ENCODE measurements at places on chromosomes 6 and 20. TPM values are rescaled to one million over a fixed set of nuclear protein-coding genes. Genes with fewer than 3 reads are reported as not detected.

REM1 gene
- polyA plus RNA-seq: 4.8 TPM

KHDC1L gene
- polyA plus RNA-seq: not detected

DNA sequence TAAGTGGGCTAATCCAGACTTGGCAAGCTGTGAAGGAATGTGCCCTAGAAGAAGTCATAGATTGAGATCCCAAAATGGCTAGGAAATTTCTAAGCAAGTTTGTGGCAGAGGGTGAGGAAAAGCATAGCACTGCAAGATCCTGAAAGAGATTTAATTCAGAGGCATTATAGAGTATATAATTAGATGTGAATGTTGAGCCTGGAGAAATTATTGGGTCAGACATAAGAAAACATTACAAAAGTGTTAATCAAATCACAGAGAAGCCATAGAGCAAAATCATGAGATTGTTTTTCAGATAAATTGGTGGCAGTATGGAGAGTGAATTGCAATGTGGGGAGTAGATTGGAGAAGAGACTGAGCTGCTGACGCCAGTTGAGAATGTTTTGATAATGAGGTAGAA is 90.0 kb downstream of the CD2AP start:
- no peak for DNase-seq

SLC2A10 gene
- polyA plus RNA-seq: 12.0 TPM

DNA sequence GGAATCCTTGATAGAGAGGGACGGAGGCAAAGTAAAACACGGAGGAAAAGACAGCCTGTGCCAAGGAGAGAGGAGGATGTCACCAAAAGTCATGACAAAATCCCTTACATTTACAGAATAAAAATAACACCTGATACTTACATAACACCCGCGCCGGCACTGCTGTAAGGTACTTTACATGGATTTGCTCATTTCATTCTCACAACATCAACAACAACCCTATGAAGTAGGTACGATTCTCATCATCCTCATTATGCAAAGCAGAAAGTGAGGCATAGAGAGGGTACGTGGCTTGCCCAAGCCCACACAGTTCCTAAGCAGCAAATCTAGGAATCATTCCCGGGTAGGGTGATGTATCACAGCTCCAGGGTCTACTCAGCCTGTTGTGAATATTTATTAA is 67.6 kb upstream of the NFATC2 start:
- DNase-seq: no peak

DNA sequence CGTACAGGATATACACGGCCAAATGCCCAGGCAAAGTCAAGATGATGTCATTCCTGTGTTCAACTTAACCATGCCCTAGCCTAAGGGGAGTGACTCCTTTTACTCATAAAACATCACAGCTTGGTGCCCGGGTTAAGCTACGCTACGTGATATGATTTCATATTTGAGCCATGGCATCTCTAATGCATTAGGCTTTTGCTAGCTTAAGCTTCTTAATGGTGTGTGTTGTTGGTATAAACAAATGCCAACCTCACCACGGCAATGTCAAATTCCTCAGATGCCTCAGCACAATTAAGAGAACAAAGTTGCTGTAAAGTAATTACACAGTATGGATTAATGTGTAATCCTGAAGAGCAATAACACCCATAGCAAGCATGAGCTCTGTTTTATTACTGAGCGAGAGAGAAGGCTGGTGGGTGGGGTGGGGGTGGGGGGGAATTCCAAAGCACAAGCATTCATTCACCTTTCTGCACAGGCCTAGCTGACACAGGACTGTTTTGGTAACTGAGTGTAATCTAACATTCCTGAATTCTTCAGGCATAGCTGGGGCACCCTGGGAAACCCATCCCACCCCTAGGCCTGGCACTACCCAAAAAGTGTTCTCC is 44.7 kb upstream of the CNKSR3 start:
- DNase-seq: no peak

ECT2L gene
- polyA plus RNA-seq: 0.05 TPM

DNA sequence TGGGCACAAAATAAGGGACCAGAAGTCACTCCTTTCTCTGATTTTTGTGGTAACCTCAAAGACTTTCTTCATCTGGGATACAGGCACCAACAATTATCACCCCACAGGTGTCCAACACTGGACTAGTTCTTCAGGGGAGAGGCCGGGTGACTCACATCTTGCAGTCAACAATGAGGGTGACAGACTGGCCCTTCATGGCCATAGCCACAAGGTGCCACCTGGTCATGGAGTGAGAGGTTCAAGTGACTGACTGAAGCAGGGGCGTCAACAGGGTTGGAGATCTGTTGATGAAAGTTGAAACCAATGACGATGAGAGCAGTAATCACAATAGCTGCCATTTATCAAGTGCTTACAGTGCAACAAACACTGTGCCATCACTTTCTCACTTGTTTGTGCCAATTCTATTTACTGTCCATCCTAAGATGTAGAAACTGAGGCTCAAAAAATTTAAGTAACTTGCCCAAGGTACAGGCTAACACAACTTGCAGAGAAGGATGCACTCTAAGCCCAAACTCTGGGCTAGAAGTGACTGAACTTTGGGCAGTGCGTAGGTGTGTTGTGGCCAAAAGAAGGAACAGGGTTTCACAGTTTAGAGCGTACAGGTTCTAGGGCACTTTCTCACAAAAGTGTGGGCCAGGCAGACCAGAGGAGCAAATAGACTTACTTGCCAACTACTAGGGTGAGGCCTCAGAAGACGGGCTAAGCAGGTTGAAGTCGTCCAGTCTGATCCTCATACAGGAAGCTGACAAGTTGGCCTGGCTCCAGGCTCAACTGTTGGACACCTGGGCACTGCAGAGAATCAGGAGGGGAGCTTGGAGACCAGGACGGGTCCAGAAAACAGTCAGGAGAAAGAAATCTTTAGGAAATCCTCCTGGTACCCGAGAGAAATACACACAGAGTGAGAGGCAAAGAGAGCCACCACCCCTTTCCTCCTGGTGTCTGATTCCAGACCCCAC is 30.4 kb downstream of the HLA-DPB1 start:
- DNase-seq: no peak

DNA sequence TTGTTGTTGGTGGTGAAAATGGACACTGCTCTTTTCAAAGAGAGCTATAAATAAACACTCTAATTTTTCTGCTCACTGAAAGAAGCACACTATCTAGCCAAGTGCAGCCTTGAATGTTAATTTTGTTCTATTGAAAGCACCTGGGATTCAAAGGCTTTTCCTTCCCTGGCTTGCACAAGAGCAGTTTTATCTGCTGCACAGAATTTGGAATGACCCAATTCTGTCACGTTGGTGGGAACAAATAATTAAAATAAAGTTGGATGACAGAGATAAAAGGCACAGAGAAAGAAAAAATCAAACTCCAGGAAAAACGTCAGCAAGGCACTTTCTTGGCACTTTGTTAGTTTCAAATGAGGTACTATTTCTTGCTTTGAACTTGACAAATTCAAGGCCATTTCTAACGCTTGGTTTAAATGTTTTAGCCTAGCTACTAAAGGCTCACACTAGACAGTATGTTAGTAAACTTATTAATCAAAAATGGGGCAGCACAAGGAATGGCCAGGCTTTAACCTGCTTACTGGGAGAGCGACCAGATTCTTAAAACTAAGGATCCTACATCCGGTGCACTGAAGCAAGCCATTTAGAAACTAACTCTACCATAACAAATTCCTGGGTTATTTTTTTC is 145.5 kb upstream of the ARG1 start:
- DNase-seq: no peak

GRCh38 chr6:131733376-131734016 is 22.7 kb upstream of the CTAGE9 start:
- no peak for DNase-seq

DNA sequence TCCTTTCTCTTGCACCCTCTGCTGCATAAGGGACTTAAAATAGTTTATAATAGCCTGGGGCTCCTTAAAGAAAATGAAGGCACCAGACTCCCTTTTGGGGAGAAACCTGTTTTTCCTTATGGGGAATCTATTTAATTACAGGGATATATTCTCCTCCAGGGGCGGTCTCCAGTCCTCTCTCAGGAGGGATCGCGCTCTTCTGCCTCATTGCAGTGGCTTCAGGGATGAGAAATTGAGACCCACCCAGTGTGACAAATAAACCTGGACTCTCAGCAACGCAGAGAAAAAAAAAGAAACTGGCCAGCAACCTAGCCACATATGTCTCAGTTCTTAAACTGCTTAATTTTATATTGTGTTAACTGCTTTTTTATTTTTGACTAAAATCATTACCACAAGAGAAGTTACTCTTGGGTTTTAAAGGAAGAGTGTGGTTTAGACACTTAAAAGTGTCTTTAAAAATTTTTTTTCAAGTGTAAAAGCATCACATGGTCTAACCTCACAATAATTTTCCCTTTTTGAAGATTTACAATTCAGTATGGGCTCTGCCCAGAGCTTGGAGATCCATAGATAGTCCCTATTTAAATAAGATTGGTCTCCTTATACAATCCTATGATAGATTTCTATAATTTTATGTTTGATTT is 11.7 kb upstream of the GOPC start:
- DNase-seq: no peak

SLC22A16 gene
- 0.53 TPM for polyA plus RNA-seq

DNA sequence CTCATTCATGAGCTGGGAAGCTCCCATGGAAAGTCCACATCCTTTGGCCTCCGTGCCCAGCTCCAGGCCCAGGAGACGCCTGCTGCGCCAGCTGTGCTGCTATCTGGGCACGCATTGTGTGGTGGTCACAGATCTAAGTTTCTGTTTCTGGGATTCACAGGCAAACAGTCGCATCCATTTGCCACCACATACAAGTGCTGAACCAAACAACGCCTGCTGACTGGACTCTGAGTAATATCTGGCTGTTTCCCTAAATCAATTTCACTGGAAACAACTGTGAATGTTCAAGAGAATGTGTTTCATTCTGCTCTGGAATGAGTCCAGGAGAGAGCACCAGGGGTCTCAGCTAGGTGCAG is 45.5 kb downstream of the IRF4 start:
- no peak for DNase-seq

- DNase-seq: no peak
Measured at GRCh38 chr6:43736844-43737243, 33.2 kb upstream of the VEGFA start.

DNA sequence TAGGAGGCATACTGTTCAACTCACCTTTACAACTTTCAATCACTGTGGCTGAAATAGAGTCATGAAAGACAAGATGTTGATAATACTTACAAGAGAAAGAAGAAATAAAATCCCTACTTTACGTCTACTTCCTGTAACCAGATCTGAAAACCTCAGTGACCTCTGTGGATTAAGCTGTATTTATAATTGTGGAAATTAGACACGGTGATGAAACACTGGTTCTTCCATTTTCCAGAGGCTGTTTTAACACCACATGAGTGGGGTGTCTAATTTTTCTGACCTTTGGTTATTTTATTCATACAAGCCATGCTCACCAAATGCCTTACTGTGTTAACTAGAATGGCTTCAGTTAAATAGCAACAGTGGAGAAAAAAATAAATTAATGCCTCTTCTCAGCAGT is 58.5 kb upstream of the HIVEP1 start:
- no peak for DNase-seq

DNA sequence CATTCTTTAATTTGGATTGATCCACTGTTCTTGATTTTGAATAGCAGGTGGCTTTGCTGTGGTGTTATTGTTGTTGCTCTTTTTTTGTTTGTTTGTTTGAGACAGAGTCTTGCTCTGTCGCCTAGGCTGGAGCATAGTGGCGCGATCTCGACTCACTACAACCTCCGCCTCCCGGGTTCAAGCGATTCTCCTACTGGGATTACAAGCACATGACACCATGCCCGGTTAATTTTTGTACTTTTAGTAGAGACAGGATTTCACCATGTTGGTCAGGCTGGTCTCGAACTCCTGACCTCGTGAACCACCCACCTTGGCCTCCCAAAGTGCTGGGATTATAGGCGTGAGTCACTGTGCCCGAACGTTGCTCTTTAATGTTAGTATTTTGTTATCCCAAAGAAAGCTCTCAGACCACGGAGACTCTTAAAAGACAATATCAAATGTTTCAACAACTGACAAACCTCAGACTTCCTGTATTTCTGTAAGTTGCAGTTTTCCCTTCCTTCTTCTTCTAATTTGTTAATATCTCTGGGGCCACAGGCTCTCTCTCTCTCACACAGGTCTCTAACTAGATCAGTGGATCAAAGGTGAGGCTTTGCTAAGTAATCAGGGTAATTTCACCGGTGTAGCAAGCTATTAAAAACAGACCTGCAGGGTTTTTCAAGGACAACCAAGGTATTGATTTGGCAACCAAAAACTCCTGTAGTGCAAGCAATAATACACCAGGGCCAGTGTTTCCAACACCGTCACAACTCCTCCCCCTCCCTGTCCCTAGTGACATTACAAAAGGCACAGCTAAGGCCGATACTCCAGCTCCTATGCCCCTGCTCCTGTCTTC is 48.8 kb upstream of the ZNF217 start:
- DNase-seq: no peak

DNA sequence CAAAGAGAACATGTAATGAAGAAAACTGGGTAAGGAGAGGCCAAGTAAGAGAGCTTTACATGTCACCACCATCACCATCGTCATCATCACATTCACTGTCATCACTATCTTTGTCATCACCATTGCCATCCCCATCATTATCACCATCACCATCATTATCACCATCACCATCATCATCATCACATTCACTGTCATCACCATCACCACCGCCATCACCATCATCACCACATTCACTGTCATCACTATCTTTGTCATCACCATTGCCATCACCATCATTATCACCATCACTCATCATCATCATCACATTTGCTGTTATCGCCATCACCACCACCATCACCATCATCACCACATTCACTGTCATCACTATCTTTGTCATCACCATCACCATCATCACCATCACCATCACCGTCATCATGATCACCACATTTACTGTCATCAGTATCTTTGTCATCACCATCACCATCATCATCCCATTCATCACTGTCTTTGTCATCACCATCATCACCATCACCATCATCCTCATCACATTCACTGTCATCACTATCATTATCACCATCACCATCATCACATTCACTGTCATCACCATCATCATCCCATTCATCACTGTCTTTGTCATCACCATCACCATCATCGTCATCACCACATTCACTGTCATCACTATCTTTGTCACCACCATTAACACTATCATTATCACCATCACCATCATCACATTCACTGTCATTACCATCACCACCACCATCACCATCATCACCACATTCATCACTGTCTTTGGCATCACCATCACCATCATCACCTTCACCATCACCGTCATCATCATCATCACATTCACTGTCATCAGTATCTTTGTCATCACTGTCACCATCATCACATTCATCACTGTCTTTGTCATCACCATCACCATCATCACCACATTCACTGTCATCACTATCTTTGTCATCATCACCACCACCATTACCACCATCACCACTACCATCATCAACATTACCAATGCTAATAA is 172.3 kb downstream of the ERMARD start:
- no peak for DNase-seq

DDO gene
- polyA plus RNA-seq: 2.0 TPM

NOX3 gene
- polyA plus RNA-seq: not detected

RPS6KA2 gene
- polyA plus RNA-seq: 67.0 TPM

DNA sequence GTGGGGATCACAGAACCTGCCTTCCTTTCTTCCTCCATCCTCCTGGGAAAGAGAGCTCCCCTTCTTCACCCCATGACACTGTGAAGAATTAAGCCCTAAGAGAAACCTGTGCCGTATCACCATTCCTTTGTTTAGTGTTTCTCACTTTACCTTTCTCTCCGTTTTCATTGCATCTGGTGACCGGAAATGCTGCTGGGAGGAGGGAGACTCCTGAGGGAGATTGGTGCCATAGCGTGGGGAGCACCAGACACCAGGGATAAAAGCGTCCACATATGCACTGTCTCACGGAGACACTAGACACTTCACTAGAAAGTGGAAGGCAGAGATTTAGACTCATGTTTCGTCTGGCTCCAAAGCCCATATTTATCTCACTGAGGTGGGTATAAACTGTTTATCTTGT is 15.5 kb upstream of the ULBP3 start:
- DNase-seq: no peak

- no peak for DNase-seq
Measured at GRCh38 chr6:56514395-56514794, 128.3 kb downstream of the DST start.
